NCI-H2081 (cell line): ENCODE measurements at places on chromosomes 12 and 14.

DNA sequence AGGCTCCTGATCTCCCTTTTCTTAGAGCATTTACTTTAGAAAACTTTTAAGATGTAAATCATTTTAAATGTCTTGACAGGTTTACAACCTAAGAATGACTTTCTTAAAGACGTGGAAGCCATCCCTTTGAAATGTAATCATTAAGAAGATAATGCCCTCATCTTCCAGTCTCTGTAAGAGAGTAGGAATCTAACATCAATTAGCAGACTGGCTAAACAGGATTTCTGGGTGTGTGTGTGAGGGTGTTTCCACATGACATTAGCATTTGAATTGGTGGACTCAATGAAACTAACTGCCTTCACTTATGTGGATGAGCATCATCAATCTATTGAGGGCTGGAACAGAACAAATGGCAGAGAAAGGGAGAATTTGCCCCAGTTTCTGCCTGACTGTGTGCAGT lies 329.5 kb downstream of the RPL10L start:
- DNase-seq, result no peak

DNA sequence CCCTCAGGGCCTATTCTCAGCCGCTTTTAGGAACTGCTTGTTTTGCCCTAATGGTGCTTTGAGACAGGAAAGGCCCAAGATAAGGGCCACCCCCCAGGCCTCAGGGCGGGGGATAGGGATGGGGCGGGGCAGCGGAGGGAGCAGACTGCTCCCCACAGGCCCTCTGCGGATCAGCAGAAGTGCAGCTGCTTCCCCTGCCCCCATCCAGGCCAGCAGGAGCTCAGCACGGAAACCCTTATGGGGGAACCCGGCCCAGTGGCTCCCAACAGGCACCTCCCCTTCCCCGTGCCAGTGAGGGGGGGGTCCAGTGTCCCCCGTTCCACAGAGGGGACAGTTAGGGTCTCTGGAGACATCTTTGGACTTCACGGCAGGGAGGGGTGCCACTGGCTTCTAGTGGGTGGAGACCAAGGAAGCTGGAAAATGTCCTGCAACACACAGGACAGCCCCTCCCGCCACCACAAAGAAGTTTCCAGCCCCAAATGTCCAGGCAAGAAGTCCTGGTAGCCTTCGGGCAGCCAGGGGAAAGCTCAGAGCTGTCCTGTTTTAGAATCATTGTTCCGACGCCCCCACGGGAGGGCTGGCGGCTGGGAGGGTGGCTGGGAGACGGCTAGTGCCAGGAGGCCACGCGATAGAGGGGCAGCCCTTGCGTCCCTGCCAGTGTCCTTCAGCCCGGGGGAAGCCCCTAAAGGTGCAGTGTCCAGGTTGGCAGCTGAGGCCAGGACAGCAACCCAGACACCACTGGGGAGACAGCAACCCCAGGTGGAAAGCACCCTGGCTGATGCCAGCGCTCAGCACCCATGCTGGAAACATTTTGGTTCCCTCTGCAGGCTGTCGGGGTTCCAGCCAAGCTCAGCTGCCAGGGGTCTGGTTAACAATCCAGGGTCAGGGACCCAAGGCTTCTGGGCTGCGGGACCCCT lies 10.4 kb upstream of the GPR132 start:
- DNase-seq, result no peak

GRCh38 chr12:68397566-68398158 lies 65.5 kb upstream of the MDM1 start:
- DNase-seq, result no peak

DNA sequence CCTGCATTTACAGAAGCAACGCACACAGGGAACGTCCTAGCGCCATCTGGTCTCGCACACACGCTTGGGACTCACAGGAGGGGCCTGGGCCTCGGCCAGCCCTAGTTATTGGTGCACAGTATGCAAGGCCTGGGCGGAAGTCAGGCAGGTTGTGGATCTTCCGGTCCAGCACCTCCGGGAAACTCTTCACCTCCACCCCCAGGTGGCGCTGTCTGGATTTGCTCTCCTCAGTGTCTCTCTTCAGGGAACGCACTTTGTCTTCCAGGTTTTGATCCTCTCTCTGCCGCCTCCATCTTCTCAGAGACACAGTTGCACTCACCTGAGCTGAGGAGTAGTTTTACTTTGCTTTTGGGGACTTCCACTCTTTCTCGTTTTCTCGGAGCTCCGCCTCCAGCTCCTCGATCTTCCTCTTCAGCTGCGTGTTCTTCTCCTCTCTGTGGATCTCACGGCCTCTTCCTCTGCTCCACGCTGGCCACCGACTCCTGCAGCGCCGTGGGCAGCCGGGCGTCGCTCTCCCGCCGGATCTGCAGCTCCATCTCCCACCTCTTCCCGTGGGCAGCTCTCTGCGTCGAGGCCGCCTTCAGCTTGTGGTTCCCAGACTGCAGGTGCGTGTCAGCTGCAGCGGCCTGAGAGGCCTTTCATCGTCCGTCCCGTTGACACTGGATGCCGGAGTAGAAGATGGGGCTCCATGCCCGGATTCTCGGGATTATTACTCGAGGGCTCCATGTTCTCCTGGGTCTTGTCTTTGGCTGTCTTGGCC lies 933.8 kb downstream of the TMEM121 start:
- no peak for DNase-seq

GRCh38 chr14:100130521-100130920 lies 28.9 kb downstream of the DEGS2 start:
- DNase-seq, result no peak

- no peak for DNase-seq
Observed at GRCh38 chr14:54483846-54484245, 4.9 kb downstream of the GMFB start.

GRCh38 chr12:12007713-12008231 lies 63.0 kb upstream of the BCL2L14 start:
- DNase-seq, result no peak

DNA sequence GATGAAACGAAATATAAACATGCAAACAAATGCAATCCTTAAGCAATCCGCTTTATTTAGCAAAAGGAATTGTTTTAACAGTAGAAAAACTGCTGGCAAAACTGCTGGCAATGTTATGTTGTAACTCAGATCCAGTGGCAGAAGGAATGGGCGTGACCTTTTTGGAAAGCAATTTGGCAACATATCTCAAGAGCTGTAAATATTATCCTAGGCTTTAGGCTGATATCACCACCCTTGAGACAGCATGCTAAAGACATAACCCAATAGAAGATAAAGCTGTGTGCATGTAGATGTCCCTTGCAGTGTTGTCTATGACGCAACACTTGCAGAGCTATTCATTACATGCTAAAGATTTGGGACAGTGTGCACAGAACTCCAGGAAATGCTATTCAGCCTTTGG lies 138.5 kb downstream of the DICER1 start:
- DNase-seq, result no peak

DNA sequence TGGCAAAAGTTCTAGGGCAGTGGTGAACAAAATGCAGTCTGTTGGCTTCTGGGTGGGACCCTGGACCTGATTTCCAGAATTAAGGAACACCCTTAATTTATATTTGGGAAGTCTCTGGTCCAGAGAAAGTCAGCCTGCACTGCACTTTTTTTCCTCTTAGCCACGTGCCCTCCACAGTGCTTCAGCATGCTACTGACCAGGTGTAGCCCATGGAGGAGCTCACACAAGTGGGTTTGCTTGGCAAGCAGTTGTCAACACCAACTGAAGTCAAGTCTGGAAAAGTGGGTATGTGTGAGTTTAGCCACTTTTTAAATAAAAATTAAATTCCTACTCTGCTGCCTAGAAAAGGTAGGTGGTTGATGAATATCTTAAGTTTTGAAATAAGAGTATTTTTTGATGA lies 111.3 kb downstream of the DAAM1 start:
- no peak for DNase-seq

- no peak for DNase-seq
Observed at GRCh38 chr14:101033006-101033405, 129.5 kb upstream of the RTL1 start.

DNA sequence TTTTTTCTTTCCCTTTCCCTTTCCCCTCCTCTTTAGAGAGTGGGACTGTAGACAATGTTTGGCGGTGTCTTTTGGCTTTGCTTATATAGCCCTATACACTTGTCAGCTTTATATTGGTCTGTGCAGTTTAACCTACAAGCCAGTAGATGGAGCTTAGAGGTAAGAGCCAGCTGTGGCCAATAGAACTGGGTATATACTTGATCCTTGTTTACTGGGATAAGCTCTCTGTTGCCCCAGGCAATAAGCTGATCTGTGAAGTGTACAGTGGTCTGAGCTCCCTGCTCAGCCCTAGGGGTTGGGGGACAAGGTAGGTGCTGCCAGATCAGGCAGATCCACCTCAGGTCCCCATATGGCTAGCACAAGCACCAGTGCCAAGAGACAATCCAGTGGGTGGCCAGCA lies 434.1 kb downstream of the NOVA1 start:
- DNase-seq, result peak; percentile 73

DNA sequence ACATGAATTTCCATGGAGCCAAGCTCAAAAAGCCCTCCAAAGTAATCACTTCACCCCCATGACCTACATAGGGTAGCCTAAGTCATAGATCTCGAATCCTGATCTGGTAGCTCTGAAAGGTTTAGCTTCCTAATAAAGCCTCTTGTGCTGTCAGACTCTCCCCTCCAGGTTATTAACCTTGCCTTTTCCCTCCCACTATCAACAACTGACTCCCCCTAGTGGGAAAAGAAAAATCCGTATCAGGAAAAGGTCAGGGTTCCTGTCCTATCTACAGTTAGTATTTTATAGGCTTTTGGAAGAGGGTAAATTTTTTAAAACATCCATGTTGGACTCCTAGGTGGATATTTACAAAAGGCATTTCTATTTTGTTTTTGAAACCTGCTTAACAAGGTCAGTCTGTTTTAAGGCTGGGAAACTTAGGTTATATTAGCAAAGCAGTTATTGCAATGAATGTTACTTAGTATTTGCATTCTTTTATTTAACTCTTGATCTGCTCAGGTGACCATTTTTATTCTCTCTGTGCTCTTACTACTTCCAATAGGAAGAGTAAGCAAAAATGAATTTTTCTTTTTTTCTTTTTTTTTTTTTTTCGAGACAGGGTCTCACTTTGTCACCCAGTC lies 8.0 kb downstream of the YY1 start:
- DNase-seq, result peak; percentile 40

DNA sequence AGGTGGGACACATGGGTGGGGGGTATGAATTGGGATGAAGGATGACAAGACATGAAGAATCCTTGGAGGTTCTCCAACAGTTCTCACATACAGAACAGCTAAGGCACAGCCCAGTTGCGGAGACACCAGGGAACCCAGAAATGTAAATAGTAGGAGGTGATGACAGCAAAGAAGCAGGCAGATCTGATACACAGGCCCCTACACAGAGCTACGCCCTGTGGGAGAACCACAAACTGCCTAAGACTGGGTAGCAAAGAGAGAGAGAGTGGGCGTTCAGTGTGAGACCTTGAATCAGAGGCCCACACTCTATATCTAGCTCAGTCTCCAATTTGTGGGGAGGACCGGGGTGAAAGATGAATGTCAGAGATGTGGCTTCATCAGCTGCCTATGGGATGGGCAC lies 9.5 kb upstream of the NUMB start:
- DNase-seq, result no peak

- DNase-seq, result no peak
Observed at GRCh38 chr14:52286661-52287649, 19.5 kb downstream of the PTGDR start.

DNA sequence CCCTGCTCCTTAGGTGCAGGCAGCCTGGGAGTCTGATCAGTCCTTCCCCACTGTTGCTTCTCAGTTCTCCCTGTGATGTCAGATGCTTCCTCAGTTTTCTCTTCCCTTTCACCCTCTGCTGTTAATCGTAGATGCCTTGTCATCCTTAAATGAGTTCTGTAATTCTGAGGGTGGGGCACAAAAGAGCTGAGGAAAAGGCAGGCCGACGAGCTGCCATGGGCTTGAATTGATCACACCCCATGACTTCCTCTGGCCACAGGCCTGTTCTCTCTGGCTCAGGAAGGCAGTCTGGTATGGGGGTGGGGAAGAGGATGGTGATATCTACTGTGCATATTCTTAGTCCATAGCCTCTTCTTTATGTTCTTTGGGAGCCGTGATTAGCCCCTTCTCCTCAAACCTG lies 5.2 kb upstream of the AP1G2 start:
- no peak for DNase-seq

DNA sequence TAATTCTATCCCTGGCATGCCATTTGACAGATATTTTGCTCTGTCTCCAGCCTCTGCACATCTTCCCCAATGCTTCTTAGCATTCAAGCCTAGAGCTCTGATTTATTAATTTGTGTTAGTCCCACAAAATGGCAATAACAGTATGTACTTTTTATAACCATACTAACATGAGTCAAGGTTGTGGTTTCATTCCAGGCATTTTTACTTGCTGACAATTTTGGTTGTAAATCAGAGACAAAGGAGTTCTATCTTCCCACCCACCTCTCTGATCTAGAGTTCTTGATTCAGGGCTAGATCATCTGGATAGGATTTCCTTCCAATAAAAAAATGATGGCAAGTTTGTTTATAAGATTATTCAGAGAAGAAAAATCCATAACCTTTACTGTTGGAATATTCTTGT lies 18.5 kb upstream of the CISTR start:
- no peak for DNase-seq

- no peak for DNase-seq
Observed at GRCh38 chr14:29580763-29581162, 346.9 kb downstream of the PRKD1 start.

DNA sequence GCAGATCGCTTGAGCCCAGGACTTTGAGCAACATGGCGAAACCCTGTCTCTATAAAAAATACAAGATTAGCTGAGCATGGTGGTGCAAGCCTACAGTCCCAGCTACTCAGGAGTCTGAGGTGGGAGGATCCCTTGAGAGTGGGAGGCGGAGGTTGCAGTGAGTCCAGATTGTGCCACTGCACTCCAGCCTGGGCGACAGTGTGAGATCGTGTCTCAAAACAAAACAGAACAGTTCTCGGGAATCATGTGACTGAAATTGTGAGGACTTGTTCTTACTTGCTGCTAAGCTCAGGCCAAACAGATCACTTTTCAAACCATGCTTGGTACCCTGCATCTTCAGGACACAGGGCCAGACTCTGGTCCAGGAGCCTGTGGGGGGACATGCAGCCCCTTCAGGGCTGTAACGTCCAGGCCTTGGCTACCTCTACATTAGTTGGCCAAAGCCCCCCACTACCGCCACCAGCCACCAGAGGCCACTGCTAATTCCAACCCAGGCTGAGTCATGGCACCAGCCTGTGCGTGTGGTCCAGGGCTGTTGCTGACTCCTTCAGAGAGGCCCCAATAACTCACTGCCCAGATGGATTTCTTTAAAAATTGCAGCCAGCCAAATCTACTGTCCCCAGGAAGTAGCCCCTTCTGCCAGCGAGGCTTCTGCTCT lies 33.4 kb upstream of the SYNDIG1L start:
- DNase-seq, result no peak

DNA sequence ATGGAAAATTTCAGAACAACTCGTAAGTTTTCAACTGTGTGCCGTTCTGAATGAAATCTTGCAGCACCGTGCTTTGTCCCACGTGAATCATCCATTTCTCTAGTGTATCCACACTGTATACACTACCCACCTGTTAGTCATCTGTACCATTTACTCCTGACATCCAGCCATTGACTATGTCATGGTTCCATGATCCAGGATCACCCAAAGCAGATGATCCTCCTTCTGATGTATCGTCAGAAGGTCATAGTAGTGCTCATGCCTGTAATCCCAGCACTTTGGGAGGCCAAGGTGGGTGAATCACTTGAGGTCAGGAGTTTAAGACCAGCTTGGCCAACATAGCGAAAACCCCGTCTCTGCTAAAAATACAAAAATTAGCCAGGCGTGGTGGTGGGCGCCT lies 122.9 kb downstream of the PPHLN1 start:
- DNase-seq, result no peak

GRCh38 chr14:69540654-69541335 lies 33.9 kb downstream of the CCDC177 start:
- no peak for DNase-seq
